Activated T-cell treated with anti-CD3 and anti-CD28 coated beads, Interleukin-2, amount 50 U/mL, for 72 hours (primary cell): ENCODE measurements at places on chromosomes 11 and 22.
A peak's percentile ranks its signal among the peaks of the same experiment; 100 is the strongest.

DNA sequence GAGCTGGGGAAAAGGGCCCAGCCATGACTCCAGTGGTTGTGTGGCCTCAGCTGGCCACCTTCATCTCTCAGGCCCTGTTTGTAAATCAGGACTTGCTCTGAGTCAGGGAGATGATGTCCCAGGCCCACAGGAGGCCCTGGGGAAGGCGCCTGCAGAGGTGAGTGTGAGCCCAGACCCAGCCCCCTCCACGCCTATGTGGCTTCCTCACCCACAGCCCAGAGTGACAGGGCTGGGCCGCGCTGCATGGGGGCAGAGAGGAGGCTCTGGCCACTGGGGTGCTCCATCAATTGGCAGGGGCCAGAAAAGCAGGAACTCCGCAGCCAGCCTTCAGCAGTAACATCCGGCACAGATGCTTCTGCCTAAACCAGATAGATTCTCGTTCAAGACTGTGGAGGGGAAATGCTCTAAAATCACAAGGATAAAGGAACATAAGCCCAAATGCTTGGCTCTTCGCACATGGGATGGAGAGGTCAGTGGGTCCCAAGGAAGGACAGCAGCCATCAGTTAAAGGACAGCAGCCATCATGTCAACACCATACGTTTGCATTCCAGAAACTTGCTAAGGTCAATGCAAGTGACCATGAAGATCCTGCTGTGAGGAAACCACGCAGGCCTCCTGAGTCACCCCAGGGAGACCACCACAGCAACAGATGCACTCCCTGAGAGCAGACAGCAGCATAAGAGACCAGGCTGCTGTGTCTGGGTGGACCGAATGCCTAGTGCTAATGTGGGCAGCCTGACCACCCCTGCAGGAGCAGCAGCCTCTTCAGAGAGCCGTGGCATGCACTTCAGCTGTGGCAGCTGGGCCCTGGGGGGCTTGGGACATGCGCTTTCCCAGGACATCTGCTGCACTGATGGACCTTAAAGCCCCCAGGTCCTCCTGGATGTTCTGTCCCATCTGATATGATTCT is 28.3 kb downstream of the OSBPL5 start:
- no peak overlapping the region for H3K4me3 ChIP-seq
- H3K4me1 ChIP-seq: no peaks in the 10 kb centered on the region
- no peak for DNase-seq

DNA sequence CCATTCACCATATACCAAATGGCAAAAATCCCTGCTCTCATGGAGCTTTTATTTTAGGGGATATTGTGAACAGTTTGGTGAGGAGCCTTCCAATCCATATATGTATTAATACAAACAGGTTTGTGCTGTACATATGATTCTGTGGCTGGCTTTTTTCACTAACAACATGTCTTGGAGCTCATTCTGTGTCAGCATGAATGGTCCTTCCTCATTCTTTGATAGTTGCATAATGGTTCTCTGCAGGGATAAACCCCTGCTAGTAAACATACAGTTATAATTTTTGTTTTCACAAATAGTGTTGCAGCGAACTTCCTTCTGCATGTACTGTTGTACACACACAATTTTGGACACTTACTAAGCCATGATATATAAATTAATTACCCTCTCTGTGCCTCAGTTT is 8.3 kb downstream of the PRR5L start:
- H3K4me3 ChIP-seq: no peak overlapping the region
- no peak overlapping the region for H3K27ac ChIP-seq
- H3K4me1 ChIP-seq: peaks cover 16% of the 10 kb centered on the region
- DNase-seq: no peak
- no peaks in the 10 kb centered on the region for H3K36me3 ChIP-seq

GRCh38 chr11:45028911-45029682 is 78.4 kb upstream of the TP53I11 start:
- no peak overlapping the region for H3K27ac ChIP-seq
- no peaks in the 10 kb centered on the region for H3K27me3 ChIP-seq
- H3K4me3 ChIP-seq: no peak overlapping the region
- no peak for DNase-seq
- H3K36me3 ChIP-seq: no peaks in the 10 kb centered on the region
- H3K4me1 ChIP-seq: peaks cover 6% of the 10 kb centered on the region

DNA sequence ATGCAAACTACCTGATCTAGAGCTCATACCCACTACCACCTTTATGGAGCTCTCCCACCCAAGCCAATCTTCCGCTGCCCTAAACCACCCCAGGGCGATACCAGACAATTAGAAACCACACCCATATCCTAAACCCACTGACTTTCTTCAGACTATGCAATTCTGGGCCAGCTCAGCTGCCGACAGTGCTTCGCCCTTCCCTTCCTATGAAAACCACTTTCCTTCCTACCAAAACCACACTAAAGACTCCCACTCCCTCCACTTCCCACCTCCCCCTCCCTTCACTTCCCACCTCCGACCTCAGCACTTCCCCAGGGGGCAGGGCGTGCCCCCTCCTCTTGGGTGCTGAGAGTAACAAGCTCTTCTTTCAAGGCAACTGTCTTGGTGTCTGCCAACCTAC is 25.1 kb downstream of the B3GAT1 start:
- no peaks in the 10 kb centered on the region for H3K36me3 ChIP-seq
- H3K4me3 ChIP-seq: no peak overlapping the region
- H3K4me1 ChIP-seq: peaks cover 17% of the 10 kb centered on the region

GRCh38 chr22:38700270-38700788 is 414 bp downstream of the JOSD1 start:
- DNase-seq: peak; percentile 75
- peak overlapping the region; percentile 91 for H3K27ac ChIP-seq
- H3K4me1 ChIP-seq: peaks cover 60% of the 10 kb centered on the region
- H3K27me3 ChIP-seq: no peaks in the 10 kb centered on the region
- peaks cover 26% of the 10 kb centered on the region for H3K36me3 ChIP-seq

GRCh38 chr22:37174964-37175363 is 13.1 kb downstream of the C1QTNF6 start:
- H3K27me3 ChIP-seq: peaks cover 16% of the 10 kb centered on the region
- DNase-seq: no peak
- no peak overlapping the region for H3K4me3 ChIP-seq
- no peak overlapping the region for H3K27ac ChIP-seq

- H3K36me3 ChIP-seq: peaks cover 15% of the 10 kb centered on the region
- peak overlapping the region; percentile 2 for H3K4me3 ChIP-seq
- no peaks in the 10 kb centered on the region for H3K27me3 ChIP-seq
- DNase-seq: no peak
These were observed 278.6 kb downstream of the ETS1 start for GRCh38 chr11:128308794-128309193.

GRCh38 chr11:100315946-100316345 is 371.1 kb upstream of the ARHGAP42 start:
- no peaks in the 10 kb centered on the region for H3K4me1 ChIP-seq
- H3K4me3 ChIP-seq: no peak overlapping the region
- no peaks in the 10 kb centered on the region for H3K36me3 ChIP-seq

- no peaks in the 10 kb centered on the region for H3K27me3 ChIP-seq
- H3K36me3 ChIP-seq: no peaks in the 10 kb centered on the region
- no peak for DNase-seq
- H3K4me1 ChIP-seq: no peaks in the 10 kb centered on the region
These were observed 57.9 kb downstream of the PANX1 start for GRCh38 chr11:94186342-94187203.

- H3K4me3 ChIP-seq: no peak overlapping the region
- peaks cover 16% of the 10 kb centered on the region for H3K4me1 ChIP-seq
- DNase-seq: no peak
- peaks cover 1% of the 10 kb centered on the region for H3K36me3 ChIP-seq
- no peaks in the 10 kb centered on the region for H3K27me3 ChIP-seq
These were observed 234.3 kb downstream of the TBC1D22A start for GRCh38 chr22:46996595-46997310.

- H3K4me3 ChIP-seq: no peak overlapping the region
- peaks cover 31% of the 10 kb centered on the region for H3K27me3 ChIP-seq
- H3K27ac ChIP-seq: no peak overlapping the region
- peak; percentile 71 for DNase-seq
- H3K4me1 ChIP-seq: peaks cover 5% of the 10 kb centered on the region
These were observed 4.9 kb downstream of the OVOL1 start for GRCh38 chr11:65791719-65792213.

DNA sequence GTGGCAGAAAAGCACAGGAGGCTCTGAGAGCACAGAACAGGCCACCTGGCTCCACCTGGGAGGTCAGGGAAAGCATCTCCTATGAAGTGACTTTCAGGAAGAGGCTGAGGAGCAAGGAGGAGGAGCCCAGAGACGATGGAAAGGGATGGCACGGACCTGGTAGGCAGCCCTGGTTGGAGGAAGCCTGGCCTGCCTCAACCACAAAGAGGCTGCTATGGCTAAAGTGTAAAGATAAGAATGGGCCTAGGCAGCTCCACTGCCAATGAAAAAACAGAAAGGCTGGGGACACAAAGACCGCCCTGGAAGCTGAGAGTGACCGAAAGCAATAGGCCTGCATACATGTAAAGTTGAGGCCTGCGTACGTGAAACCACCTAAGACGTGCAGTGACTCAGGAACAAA is 31.2 kb upstream of the ETS1 start:
- H3K27me3 ChIP-seq: no peaks in the 10 kb centered on the region
- peak overlapping the region; percentile 36 for H3K27ac ChIP-seq
- DNase-seq: no peak
- H3K4me1 ChIP-seq: peaks cover 63% of the 10 kb centered on the region
- H3K36me3 ChIP-seq: no peaks in the 10 kb centered on the region

- no peak for DNase-seq
- no peak overlapping the region for H3K27ac ChIP-seq
- H3K4me3 ChIP-seq: no peak overlapping the region
- peaks cover 1% of the 10 kb centered on the region for H3K36me3 ChIP-seq
- no peaks in the 10 kb centered on the region for H3K4me1 ChIP-seq
- no peaks in the 10 kb centered on the region for H3K27me3 ChIP-seq
These were observed 279.9 kb downstream of the BRD1 start for GRCh38 chr22:49547751-49548239.

- peaks cover 11% of the 10 kb centered on the region for H3K36me3 ChIP-seq
- H3K27me3 ChIP-seq: no peaks in the 10 kb centered on the region
These were observed 54.4 kb downstream of the SLC35F2 start for GRCh38 chr11:107804211-107804610.

- DNase-seq: no peak
- peak overlapping the region; percentile 5 for H3K27ac ChIP-seq
- H3K27me3 ChIP-seq: no peaks in the 10 kb centered on the region
- H3K4me3 ChIP-seq: no peak overlapping the region
- peaks cover 36% of the 10 kb centered on the region for H3K4me1 ChIP-seq
These were observed 34.2 kb upstream of the PCF11 start for GRCh38 chr11:83122766-83123165.

DNA sequence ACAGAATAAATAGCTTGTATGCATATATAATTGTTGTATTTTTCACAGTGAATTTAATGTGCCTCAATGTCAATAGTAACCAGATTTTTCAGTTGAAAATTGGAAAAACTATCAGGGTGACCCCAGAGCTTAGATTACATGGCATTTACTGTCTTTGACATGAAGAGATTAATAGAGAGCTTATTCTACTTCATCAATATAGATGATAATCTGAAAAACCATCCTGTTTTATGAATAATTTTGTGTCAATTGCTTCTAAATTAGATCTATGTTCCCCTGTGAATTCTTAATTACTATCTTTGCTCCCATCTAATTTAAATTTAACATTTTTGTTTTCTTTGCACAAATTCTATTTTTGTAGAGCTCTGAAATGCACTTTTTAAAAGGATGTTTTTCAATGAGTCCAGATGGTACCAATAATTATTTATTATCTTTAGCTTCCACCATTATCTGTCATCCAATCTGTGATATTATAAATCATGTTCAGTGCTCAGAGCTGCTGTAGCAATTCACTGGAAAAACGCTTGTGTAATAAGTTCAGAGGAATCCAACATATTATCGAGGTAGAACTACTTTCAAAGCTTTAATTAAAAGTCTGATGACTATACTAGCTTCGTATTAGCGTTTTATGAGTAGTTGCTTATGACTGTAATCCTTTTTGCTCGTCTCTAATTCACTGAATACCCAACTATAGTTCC is 291.4 kb downstream of the JRKL start:
- no peak overlapping the region for H3K4me3 ChIP-seq
- H3K4me1 ChIP-seq: no peaks in the 10 kb centered on the region
- no peak overlapping the region for H3K27ac ChIP-seq
- no peaks in the 10 kb centered on the region for H3K27me3 ChIP-seq

GRCh38 chr11:31958076-31958735 is 132.7 kb upstream of the RCN1 start:
- peaks cover 6% of the 10 kb centered on the region for H3K27me3 ChIP-seq
- DNase-seq: peak; percentile 77
- no peaks in the 10 kb centered on the region for H3K4me1 ChIP-seq
- no peak overlapping the region for H3K27ac ChIP-seq
- H3K36me3 ChIP-seq: no peaks in the 10 kb centered on the region

GRCh38 chr11:106706355-106706754 is 311.9 kb downstream of the GUCY1A2 start:
- no peaks in the 10 kb centered on the region for H3K27me3 ChIP-seq
- no peak for DNase-seq
- no peaks in the 10 kb centered on the region for H3K36me3 ChIP-seq
- no peak overlapping the region for H3K27ac ChIP-seq
- H3K4me1 ChIP-seq: no peaks in the 10 kb centered on the region
- no peak overlapping the region for H3K4me3 ChIP-seq

DNA sequence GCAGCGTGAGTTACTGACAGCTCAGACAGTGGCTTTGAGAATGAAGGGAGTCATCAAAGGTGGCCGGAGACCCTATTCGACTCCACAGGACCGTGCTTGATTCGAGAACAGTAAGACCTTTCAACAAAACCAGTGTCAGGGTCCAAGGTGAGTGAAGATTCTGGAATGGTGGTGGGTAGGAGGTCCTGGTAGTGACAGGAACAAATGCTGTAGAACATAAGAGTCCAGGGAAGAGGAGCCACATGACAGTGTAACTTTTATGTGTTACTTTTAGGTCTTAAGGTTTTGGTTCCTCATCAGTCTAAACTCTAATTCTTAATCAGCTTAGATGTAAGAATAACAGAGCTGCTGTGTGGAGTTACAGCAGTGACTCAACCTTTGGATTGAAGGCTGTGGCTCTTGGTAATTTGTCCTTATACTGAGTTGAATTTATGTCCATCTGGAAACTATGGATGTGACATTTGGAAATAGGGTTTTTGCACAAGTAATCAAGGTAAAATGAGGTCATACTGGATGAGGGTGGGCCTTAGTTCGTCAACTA is 1.8 kb downstream of the TBC1D22A start:
- no peak for DNase-seq
- H3K36me3 ChIP-seq: peaks cover 7% of the 10 kb centered on the region
- no peaks in the 10 kb centered on the region for H3K27me3 ChIP-seq
- peak overlapping the region; percentile 95 for H3K27ac ChIP-seq
- peaks cover 55% of the 10 kb centered on the region for H3K4me1 ChIP-seq

DNA sequence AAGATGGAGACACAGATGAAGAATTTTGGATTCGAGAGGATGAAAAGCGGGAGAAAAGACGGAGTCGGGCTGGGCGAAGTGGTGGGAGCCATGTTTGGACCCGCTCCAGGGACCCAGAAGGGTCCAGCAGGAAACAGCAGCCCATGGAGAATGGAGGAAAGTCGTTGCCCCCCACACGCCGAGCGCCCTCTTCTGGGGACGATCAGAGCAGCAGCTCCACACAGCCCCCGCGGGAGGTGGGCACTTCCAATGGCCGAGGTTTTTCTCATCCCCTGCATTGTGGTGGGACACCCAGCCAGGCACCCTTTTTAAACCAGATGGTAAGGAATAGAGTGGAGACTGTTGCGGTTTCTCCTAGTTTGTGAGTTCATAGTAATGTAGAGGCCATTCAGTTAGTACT is 22.8 kb upstream of the SLC25A18 start:
- DNase-seq: no peak
- H3K27me3 ChIP-seq: no peaks in the 10 kb centered on the region
- no peaks in the 10 kb centered on the region for H3K4me1 ChIP-seq
- no peaks in the 10 kb centered on the region for H3K36me3 ChIP-seq
- no peak overlapping the region for H3K4me3 ChIP-seq
- no peak overlapping the region for H3K27ac ChIP-seq

- H3K4me1 ChIP-seq: no peaks in the 10 kb centered on the region
- DNase-seq: no peak
- no peaks in the 10 kb centered on the region for H3K27me3 ChIP-seq
- H3K27ac ChIP-seq: no peak overlapping the region
- H3K4me3 ChIP-seq: no peak overlapping the region
These were observed 307.8 kb downstream of the MN1 start for GRCh38 chr22:27493796-27494195.
